ENCODE measurements at places on chromosomes 16 and 17.
A peak's percentile ranks its signal among the peaks of the same experiment; 100 is the strongest.

DNA sequence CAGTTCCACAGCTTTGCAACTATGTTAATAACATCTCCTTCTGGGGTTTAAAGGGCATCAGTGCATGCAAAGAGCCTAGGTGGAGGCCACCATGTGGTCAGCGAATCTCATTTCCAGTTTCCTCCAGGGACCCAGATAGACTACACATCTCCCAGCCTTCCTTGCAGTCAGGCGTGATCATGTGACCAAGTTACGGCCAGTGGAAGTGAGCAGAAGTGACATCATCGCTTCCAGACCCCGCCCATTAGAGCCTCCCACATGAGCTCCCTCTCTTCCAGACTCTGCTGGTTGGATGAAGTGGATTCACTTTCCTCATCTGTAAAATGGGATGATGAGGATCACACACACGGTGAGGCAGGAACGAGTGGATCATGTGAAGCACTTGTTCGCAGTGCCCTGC lies 27.4 kb upstream of the KDM8 start:
- DNase-seq, result no peak

GRCh38 chr16:14187517-14188338 lies 116.6 kb downstream of the MRTFB start:
- no peak for DNase-seq

- DNase-seq, result no peak
These were observed 37.1 kb downstream of the AP1G1 start for GRCh38 chr16:71771571-71771970.

- no peak for DNase-seq
These were observed 45.7 kb upstream of the FAM20A start for GRCh38 chr17:68646626-68647526.

- no peak for DNase-seq
These were observed 14.9 kb upstream of the CRK start for GRCh38 chr17:1470755-1471462.

- no peak for DNase-seq
These were observed 58.1 kb downstream of the TOX3 start for GRCh38 chr16:52488837-52489289.

DNA sequence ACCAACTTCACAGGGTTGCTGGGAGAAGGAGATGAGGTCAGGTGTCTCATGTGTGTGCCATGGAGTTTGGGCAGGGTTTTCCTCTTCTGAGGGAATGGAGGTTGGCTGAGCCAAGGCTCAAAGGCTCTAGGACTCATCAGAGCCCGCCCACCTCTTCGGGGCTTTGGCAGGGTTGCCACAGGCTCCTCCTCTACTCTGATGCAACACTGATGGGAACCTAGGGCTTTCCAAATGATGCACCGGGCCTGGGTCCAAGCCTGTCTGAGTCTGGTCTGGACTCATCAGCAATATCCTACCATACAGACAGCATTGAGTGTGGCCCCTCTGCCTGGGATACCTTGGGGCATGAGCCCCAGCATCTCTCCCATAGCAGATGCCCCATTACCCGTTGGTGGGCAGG lies 59.5 kb upstream of the LHX1 start:
- no peak for DNase-seq

DNA sequence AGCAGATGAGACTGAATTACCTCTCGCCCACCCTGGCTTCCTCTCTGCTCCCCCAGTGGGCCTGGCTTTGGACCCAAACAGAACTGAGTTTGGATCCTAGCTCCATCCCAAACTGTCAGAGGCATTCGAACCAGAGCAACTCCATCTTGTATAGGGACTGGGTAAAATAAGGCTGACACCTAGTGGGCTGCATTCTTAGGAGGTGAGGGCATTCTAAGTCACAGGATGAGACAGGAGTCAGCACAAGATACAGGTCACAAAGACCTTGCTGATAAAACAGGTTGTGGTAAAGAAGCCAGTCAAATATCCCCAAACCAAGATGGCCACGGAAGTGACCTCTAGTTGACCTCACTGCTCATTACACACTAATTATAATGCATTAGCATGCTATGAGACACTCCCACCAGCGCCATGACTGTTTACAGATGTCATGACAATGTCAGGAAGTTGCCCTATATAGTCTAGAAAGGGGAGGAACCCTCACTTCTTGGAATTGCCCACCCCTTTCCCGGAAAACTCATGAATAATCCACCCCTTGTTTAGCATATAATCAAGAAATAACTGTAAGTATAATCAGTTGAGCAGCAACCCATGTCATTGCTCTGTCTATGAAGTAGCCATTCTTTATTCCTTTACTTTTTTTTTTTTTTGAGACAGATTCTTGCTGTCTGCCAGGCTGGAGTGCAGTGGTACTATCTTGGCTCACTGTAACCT lies 44.4 kb downstream of the LYRM1 start:
- no peak for DNase-seq

GRCh38 chr17:58691701-58692238 lies at the start of gene TEX14:
TEX14 (minus strand) TSS chr17:58692045; CDS start chr17:58652001, 40,044 bp downstream.
- DNase-seq, result peak; percentile 8

- peak; percentile 69 for DNase-seq
These were observed 3.7 kb downstream of the TMC8 start for GRCh38 chr17:78133971-78134898.

GRCh38 chr17:73357981-73358380 lies 46.2 kb upstream of the CDC42EP4 start:
- DNase-seq, result no peak

DNA sequence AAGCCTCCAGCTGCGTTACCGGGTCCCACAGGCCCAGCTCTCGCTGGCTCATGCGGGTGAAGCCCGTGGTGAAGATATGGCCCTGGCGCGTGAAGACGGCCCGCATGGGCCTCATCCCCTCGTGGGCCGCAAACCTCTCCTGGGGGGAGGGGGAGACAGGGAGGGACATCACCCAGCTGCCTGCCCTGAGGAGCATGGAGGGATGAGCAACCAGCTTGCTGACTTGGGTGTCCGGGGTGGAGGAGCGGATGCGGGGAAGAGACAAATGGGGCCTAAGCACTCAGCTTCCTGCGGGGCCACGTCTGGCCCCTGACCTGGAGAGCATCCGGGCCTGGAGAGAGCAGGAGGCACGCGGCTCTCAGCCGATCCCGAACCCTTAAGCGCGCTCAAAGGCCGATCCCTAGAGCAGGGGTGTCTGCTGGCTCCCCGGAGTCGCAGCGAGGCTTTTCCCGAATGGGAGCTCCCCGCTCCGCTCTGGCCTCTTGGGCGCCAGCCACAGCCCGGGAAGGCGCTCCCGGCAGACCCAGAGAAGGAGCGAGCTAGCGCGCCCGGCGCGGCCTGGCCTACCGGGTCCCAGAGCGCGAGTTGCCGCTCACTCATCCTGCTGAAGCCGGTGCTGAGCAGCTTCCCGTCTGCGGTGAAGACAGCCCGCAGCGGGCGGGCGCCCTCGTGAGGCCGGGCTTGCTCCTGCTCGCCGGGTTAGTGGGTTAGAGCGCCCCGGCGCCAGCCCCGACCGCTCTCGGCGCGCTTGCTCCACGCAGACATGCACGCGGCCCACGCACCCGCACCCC lies 5.0 kb downstream of the CORO6 start:
- no peak for DNase-seq

DNA sequence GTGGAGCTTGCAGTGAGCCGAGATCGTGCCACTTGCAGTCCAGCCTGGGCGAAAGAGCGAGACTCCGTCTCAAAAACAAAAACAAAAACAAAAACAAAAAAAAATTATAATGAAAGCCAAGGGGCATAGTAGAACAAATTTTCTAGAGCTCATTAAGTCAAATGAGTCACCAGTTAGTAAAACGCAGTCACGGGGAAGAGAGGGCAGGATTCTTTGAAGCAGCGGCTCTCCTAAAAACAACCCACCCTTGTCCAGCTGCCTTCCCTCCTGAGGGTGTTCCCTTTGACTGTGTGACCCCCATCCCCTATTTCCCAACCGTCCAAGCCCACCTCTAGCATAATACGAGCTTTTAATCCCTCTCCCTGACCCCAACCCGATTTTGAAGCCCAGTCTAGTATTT lies 44.1 kb upstream of the STH start:
- no peak for DNase-seq

GRCh38 chr16:70656712-70657263 lies 10.4 kb downstream of the IL34 start:
- DNase-seq, result no peak

GRCh38 chr17:74350486-74350885 lies 11.2 kb downstream of the BTBD17 start:
- no peak for DNase-seq

DNA sequence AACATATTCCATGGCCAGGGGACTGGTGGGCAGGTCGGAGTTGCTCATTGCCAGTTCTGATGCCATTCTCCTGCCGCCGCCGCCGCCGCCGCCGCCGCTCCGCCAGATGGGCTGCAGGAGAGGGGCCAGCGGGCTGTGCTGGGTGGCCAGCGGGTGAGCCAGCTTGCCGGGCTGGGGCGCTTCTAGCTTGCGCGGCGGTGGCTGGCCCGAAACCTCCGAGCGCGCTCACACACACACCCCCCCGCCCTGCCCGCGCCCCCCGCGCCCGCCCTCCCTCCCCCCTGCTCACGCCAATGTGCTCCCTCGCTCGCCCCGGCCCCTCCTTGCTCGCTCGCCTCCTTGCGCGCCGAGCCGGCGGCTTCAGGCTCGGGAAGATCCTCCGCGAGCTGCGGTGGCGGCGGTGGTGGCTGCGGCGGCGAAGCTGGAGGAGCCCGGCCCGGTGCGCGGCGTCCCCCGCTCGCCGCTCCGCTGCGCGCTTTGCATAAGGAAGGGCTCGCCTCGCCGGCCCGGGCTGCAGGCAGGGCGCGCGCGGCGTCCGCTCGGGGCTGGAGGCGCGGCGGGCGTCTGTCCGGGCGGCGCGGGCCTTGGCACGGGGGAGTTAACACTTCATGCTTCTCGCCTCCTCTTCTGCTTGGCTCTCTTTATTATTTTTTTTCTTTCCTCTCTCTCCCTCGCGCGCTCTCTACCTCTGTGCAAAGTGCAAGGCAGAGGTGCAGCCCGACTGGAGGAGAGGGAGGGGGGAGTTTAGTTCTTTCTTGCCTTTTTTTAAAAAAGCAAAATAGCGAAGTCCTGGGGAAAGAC lies 500 bp downstream of the MAF start:
- no peak for DNase-seq

DNA sequence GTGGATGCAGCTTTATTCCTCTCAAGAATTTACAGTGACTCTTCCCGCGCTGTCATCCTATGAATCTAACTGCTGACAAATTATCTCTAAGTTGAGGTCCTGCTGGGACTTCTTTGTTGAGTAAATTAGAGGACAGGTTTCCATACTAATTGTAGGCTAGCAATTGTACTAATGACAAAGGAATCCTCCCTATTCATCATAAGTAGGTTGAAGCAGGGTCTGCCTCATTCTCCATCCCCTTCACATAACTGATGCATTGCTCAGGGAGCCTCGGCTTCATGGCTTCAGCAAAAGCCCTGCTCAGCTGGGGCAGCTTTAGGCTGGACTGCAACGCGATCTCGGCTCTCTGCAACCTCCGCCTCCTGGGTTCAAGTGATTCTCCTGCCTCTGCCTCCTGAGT lies 83.1 kb upstream of the IRX6 start:
- no peak for DNase-seq

GRCh38 chr17:50144845-50145531 lies 5.5 kb downstream of the PPP1R9B start:
- no peak for DNase-seq

DNA sequence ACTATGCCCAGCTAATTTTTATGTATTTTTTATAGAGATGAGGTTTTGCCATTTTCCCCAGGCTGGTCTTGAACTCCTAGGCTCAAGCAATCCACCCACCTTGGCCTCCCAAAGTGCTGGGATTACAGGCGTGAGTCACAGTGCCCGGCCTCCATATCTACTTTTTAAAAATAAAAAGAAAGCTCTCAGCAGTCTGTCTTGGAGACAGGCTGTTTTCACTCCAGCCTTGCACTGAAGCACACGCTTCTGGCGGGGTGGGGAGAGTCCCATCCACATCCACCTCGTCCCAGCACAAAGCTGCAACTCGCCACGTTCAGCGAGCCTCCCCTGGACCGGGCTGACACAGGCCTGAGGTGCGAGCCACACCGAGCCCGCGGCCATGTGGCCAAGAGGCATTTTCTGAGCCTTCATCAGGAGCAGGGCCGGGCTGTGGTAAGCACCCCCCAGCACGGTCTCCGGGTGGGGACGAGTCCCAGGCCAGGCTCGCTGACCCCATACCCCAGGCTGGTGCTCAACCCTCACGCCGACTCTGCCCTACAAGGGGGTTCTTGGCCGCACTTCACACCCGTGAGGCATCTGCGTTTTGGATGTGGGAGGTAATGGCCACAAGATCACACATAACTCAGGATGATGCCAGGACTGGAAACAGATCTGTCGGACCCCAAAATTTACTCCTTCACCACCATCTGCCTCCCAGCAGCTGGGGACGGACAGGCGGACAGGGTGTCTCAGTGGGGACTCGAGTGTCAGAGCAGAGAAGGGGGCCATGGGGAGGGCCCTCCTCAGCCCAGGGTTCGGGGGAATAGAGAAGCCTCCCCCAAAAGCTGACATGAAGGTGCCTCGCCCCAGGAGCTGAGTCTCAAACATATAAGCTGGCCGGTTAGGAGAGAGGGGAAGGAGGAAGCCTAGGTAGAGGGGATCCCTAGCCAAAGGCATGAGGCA lies 28.6 kb downstream of the TBC1D16 start:
- DNase-seq, result no peak

DNA sequence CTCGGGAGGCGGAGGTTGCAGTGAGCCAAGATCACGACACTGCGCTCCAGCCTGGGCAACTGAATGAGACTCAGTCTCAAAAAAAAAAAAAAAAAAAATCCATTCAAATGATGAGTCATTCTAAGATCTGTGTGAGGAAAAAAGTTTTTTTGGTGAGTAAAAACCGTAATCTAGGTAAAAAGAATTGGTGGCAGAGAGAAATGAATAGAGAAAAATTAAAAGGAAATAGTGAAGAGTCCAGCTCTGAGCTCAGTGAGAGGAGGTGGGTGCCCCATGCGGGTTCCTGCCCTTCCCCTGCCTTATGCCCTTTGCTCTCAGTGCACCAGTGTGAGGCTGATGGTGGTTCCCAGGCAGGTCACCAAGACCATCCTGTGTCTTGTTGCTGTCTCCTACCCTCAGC lies 20.9 kb downstream of the GAN start:
- no peak for DNase-seq

GRCh38 chr17:76751416-76751993 lies 13.6 kb downstream of the MFSD11 start:
- no peak for DNase-seq

DNA sequence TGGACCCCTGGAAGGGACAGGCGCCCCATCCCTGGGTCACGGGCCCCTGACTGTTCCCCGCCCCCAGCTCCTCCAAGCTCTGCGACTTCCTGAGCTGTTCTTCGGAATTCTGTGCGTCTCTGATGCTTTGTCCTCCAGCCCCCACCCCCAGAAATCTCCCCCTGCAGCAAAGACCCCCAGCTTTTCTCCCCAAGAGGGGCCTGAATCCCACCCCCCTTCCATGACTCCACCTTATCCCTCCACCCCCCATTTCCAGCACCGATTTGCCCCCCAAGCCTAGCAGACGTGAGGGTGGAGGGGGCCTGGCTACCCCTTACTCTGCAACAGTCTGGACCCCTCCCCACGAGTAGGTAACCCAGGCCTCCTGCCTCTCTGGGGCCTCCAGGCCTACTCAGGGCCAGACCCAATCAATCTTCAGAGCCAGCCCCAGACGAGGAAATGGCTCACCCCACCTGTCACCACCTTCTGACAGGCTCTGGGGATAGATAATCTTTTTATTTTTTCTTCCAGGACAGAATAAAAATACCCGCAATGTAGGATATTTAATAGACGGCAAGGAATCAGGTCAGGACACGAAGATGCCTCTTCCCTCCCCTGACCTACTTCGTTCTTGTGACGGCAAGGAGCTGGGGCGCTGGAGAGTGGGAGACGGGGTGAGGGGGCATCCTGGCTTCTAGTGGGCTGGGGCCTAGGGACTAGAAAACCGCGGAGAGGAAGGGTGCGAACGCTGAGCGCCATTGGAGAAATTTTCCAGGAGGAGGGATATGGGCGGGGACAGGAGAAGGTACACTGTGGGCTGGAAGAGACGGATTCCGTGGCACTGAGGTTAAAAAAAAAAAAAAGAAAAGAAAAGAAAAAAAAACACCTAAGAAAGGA lies 744 bp upstream of the PLXDC1 start:
- no peak for DNase-seq

Measured in H54 (cell line).